ENCODE measurements at places on chromosomes 6 and 20.
A peak's percentile ranks its signal among the peaks of the same experiment; 100 is the strongest.

DNA sequence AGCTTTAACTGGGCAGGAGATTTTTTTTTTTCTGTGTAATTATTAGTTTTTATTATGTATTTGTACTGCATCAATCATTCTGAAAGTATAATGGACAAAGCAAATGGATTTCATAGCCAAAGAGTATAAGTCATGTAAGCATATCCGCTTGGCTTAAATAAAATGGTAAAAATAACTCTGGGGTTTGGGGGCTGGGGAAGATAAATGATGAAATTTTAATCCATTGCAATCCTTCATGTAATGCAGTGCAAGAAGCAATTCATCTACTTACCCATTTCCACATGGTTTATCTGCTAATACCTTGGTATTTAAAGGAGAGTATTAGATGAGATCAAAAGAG, 781.4 kb downstream of the QKI start:
- DNase-seq, result no peak

GRCh38 chr20:59743767-59744485, 139.6 kb downstream of the PHACTR3 start:
- peak; percentile 26 for DNase-seq

- DNase-seq, result no peak
Observed at GRCh38 chr20:62473717-62474603, 1.8 kb downstream of the GATA5 start.

GRCh38 chr20:5364997-5365597, 48.3 kb upstream of the PROKR2 start:
- no peak for DNase-seq

DNA sequence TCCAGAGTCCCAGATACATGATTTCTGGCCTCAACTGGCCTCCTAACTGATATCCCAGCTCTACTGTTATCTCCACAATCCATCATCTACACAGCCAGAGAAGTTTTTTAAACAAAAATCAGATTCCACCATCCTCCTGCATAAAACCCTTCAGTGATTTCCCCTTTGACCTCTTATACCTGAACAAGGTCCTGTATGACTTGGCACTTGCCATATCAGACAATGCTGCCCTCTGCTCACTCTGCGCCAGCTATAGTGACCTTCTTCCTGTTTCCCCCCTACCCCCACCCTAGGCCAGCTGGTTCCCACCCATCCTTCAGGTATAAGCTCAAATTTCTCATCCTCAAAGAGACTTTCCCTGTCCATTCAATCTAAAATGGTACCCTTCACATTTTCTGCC, 322.2 kb downstream of the PKHD1 start:
- DNase-seq, result no peak

DNA sequence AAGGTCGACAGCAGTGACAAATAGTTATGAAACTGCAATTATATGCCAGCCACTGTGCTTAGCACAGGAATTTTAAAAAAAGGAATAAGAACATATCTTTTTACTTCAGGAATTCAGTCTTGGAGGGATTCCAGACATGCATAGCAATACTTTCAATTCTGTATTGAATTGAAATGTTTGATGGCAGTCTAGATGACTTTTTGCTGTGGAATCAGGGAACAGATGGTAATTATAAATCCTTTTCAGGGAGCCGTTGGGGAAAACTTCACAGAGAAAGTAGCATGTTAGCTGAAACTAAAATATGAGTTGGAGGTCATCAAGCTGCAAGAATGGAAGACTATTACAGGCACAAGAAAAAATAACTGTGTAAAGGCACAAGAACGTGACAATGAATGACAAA, 74.8 kb downstream of the IMPG1 start:
- no peak for DNase-seq

DNA sequence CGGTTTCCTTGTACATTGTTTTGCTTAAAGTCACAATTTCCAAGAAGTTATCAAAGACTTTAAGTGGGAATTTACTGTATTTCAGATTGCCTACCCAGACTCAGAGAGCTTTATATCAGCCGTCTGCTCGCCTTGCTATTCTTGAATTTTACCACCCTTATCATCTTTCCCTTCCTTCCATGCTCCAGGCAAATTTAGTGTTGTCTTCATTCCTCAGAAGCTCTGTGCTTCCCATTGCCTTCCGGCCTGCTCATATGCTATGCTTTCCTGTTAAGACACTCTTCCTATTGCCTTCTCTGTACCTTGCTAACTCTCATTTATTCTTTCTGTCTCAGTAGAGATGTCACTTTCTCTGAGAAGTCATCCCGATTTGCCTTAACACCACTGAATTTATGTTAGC, 52.1 kb downstream of the CD2AP start:
- DNase-seq, result no peak

DNA sequence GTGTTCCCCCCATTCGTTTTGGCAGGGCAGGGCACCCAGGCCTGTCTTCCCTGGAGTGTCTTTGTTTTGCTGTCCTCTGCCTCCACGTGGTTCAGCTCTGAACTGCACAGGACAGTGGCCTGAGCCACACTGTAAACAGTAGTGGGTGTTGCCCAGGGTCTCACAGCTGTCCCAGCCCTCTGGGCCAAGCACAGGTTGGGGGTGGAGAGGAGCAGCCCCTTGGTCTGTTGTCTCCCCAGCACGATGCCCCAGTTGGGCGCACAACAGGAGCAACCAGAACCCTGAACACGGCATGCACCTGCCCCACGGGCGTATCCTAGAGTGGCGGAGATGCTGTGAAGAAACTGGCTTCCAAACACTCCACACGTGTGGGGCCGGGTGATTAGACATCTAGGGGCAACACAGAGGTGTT, 14.4 kb downstream of the CCDC167 start:
- DNase-seq, result no peak
